Activated gamma-delta T cell (primary cell): ENCODE measurements at places on chromosomes 7 and 10.

- no peak for DNase-seq
Observed at GRCh38 chr10:127612-128432, 7.4 kb upstream of the ZMYND11 start.

- DNase-seq, result no peak
Observed at GRCh38 chr10:69506834-69507713, 55.8 kb downstream of the TSPAN15 start.

- DNase-seq, result no peak
Observed at GRCh38 chr7:57821438-57822382, 371.7 kb downstream of the ZNF716 start.

GRCh38 chr7:148434181-148434757, 156.3 kb upstream of the C7orf33 start:
- no peak for DNase-seq

GRCh38 chr10:90440870-90441269, 417.0 kb downstream of the HTR7 start:
- no peak for DNase-seq

- no peak for DNase-seq
Observed at GRCh38 chr7:37416378-37417106, 32.1 kb downstream of the ELMO1 start.

- DNase-seq, result no peak
Observed at GRCh38 chr7:101453617-101454016, 90.9 kb downstream of the COL26A1 start.

- no peak for DNase-seq
Observed at GRCh38 chr10:110409926-110410325, 87.8 kb upstream of the DUSP5 start.

GRCh38 chr7:22361795-22362194, 4.8 kb upstream of the RAPGEF5 start:
- DNase-seq, result no peak

DNA sequence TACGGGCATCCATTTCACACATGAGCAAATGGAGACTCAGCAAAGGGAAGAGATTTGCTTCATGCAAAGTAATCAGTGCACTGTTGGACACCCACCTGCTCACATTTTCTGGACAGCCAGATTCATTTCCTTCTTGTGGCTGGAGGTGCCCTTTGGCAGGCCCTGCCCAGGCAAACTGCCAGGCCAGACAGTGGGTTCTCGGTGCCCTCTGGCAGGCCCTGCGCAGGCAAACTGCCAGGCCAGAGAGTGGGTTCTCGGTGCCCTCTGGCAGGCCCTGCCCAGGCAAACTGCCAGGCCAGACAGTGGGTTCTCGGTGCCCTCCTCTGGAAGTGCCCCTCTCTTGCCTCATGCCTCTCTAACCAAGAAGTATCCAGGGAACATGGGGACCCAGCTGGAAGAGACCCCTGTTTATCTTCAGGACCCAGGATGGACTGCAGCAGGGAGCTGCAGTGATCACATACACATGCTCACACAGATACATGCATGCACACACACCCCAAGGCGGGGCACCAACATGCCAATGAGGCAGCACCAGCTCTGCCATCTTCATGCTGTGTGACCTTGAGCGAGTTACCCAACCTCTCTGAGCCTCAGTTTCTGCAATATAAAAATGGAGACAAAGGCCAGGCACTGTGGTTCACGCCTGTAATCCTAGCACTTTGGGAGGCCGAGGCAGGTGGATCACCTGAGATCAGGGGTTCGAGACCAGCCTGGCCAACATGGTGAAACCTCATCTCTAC, 67.1 kb downstream of the OAT start:
- DNase-seq, result no peak

DNA sequence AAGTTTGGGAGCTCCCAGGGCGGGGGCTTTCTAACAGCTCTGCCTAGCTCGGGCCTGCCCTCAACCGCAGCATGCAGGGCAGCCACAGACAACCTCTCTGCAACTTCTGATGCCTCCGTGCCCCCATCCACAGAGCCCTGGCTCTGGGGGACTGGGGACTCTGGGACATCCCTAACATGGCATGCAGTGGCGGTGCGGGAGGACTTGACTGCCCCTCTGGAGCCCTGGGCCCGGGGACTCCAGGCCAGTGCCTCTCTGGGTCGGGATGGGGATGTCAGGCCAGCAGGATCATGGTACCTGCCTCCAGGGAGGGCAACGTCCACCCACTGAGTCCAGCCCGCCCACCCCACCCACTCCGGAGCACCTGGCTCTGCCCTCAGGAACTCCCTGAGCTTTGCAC, 520 bp upstream of the AQP1 start:
- DNase-seq, result no peak

DNA sequence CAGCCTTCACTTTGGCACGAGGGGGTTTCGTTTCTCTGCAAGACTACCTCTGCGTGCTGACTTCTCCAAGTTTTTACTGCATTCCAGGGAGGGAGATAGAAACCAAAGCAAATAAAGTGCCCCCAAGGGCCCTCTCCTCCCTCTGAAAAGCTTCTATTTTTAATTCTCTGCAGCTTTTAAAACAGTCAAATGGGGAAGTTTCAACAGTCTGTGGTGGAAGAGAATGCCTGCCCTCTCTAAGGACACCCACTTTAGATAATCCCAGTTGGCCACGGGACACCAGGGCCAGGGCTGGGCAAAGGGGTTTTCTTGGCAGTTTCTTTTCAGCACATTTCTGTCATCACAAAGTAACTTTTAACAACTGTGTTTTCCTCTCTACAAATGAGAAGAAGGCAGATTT, 386.7 kb upstream of the NPVF start:
- no peak for DNase-seq

DNA sequence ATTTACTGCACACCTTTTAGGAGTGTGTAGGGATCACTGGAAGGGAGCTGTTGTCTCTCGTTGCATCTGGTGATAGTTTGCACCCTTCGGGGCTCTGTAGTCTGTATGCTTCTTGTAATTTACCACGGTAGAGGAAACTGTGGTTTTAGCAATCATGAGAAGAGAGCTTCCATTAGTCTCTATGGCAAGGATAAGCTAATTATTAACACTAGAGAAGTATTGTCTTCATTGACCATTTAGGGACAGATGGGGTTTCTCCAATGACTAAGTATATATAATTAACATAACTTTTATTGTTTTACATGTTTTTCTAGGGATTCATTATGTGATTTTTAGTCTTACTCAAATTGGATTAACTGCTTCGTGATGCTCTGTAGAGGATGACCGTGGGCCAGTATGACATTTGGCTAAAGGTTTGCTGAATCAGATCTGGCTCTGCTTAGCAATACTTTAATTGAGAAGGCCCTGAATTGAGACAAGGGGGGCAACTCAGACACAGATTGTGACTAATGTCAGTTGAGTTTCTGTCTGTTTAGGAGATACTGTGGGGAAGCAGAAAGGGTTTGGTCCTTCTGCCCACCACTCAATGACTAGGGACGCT, 8.7 kb downstream of the SLC18A2 start:
- no peak for DNase-seq

DNA sequence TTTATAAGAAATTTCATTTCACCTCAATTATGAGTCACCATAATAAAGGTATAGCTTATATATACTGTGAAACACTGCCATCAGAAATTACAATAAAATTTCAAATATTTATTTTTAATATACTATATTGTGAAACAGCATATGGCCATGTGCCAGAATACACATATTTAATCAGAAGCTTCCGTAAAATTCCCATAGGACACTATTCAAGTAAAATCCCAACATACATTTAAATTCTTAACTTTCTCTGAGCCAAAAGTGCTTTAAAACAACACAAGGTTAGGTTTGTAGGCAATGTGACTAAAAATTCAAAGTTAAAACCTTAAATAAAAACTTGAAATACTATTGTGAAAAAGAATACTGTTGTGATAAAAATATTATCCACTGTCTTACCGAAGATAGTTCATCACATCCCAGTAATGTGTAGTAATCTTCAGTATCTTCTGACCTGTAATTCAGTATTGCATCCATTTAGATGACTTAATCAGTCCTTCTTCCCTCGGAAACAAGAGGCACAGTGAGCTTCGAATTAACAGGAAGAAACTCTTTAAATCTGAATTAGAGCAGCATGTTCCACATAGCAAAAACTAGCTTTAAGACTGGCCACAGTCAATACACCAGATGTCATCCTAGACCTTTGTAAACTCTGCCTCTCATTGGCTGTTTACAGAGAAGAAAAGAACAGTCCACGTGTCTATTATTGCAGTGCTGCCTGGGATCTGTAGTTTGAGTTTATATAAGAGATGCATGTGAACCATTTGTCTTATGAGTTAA, at the start of gene DNAJC12:
DNAJC12 (minus strand) TSS at position 648 of the 774 bp plus-strand sequence; CDS start at position 471, 177 bp downstream.
- DNase-seq, result no peak

- no peak for DNase-seq
Observed at GRCh38 chr7:104530251-104530650, 201.8 kb downstream of the LHFPL3 start.

DNA sequence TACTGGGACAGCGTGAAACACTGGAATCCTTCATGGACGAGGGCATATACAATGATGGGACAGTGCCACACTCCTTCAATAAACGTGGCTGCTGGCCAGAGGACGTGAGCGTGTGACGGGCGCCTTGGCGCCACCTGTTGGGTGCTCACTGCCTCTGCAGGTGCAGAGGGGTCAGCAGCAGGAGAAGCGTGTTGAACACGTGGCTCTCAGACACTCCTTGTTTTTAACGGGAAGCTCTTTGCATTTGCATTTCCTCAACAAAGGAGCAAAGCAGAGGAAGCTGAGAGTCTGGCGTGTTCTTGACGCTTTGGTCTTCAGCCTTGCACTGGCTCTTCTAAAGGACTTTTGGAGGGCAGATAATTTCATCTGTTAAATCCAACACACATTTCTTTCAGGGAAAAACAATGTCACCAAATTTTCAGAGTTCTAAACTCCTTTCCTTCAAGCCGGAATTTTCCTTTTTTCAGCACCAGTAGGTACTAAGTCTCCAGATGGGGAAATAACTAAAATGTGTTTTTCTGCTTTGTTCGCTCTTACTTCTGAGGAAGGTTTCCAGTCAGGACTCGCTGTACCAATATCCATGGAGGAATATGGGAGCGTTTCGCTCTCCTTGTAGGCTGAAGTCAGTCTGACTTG, 2.9 kb upstream of the GET4 start:
- DNase-seq, result peak; percentile 31

GRCh38 chr10:5603848-5604170, 62.6 kb downstream of the ASB13 start:
- DNase-seq, result no peak

DNA sequence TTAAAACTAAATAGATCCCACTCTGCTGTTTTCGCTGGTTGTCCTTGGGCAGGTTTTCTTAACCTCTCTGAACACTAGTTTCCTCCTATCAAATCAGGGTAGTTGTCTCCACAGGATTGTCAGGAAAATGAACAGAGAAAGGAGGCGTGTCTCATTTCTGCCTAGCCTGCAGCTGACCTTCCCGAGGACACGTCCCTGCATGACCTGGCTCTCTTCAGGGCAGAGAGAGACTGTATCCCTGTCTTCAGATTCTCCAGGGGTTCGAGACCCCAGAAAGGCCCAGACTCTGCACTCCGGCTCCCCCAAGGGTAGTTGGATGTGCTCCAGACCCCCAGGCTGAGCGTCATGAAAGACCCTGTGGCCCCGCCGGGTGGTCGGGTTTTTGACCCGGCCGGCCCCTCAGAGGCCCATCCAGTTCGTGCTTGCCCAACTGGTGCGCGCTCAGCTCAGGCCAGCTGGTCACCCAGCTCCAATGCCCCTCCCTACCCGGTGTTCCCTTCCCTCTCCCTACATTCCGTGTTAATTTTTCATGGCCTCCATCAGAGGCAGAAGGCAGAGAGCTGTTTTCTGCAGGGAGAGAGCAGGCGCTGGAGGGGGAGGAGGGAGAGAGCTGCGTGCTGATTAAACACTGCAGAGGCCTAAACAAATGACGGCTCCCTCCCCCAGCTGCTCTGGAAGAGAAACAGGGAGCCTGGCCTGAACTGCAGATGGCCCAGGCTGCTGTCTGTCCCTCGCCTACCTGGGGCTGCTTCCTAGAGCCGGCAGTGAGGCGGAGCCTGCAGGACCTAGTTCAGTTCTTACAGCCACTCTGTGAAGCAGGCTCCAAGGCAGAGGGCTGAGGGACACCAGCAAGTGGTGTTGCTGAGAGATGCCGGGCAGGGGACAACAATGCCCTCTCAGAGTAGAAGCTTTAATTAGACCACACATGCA, 86.2 kb upstream of the PPIF start:
- DNase-seq, result no peak

DNA sequence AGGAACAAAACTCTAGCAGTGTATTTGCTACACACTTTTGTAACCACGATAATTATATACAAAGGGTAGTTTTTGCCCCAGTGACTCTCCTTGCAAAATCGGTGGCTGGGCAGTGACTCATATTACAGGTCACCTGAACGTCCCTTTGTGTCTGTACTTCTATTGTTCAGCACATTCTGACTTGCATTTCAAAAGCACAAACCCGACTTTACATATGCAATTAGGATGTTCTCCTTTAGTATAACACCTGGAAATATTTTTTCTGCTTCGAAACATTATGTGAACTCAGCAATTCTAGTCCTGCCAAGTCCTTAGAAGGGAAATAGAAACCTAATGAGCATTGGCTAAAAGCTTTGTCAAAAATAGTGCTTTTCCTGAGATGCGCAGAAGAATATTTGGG, 6.0 kb downstream of the PRR15 start:
- DNase-seq, result no peak

- DNase-seq, result no peak
Observed at GRCh38 chr10:44478876-44479705, 94.2 kb upstream of the CXCL12 start.

GRCh38 chr10:10587744-10588393, 429.8 kb upstream of the CELF2 start:
- DNase-seq, result no peak

GRCh38 chr7:103989785-103990767, 618 bp upstream of the RELN start:
- no peak for DNase-seq

DNA sequence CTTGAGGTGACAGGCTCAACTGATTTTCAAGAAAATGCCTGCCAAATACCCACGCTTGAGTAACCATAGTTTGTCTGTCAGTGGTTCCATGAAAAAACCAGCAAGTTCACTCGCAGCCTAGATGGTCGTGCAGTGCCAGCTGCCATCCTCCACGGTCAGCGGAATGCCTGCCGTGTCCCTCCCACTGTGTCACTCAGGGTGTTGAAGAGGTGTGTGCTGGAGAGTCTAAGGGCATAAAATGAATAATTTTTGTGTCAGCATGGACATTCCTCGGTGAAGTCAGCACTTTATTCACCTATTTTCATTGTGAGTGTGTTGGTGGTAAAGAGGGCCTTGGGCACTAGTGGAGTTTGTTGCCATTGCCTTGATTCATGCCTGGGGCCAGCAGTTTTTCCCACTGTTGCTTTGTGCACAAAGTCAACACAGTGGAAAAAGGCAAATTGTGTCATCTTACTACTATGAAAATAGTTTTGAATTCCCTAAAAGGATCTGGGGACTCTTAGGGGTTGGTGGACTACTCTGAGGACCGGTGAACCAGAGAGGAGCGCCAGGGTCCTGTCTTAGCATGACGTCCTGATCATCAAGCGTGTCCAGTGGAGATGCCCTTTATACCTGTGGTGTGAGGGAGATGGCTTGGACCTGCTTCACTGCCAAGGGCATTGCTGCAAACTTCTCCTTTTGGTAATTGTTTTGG, 17.6 kb downstream of the MINDY4 start:
- no peak for DNase-seq

- no peak for DNase-seq
Observed at GRCh38 chr7:113141803-113142202, 23.4 kb upstream of the SMIM30 start.

- no peak for DNase-seq
Observed at GRCh38 chr10:31866118-31866670, 62.4 kb downstream of the ARHGAP12 start.
